ENCODE measurements at places on chromosomes 4 and X. TPM values are rescaled to one million over a fixed set of nuclear protein-coding genes. Genes with fewer than 3 reads are reported as not detected.
A peak's percentile ranks its signal among the peaks of the same experiment; 100 is the strongest.

GRCh38 chr4:83664741-83665140 lies 128.8 kb downstream of the GPAT3 start:
- no peaks in the 10 kb centered on the region for H3K4me1 ChIP-seq
- H3K27ac ChIP-seq: no peak overlapping the region
- H3K4me3 ChIP-seq: no peak overlapping the region
- no peaks in the 10 kb centered on the region for H3K36me3 ChIP-seq
- no peaks in the 10 kb centered on the region for H3K27me3 ChIP-seq

DNA sequence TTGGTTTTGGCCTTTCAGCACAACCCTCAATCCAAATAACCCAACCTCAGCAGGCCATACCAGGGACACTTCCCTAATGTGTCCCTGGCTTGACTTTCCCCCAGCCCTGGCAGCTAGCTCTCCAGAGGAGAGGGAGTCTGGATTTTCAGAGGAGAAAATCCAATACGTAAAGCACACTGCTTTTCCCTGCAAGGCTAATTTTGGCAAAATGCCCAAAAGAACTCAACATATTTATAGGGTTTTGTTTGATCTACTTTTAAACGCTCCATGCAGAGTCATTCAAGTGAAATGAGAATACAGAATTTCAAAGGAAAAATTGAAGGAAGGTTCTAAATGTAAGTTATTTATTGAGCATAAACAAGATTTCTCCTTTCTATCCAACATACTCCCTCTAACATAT lies 167.2 kb downstream of the SH3KBP1 start:
- H3K27ac ChIP-seq: no peak overlapping the region
- H3K4me1 ChIP-seq: no peaks in the 10 kb centered on the region
- no peak overlapping the region for H3K4me3 ChIP-seq
- no peaks in the 10 kb centered on the region for H3K27me3 ChIP-seq

DNA sequence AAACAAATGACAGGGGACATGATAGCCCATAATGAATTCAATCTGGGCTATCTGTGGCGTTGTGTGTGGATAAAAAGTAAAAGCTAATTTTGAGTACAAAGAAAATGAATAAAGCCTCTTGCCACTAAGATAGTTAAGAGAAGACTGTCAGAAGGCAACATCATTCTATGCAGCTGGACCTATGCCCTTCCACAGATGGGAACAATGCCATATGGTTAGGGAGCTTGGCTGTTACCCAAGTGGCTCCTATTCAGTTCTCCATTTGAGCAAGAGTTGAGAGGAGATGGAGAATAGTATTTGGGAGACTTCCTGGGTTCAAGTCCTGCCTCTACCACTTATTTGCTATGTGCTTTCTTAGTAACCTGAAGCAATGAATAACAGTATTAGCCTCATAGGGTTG lies 107.7 kb downstream of the ANXA3 start:
- no peak overlapping the region for H3K4me3 ChIP-seq
- H3K27me3 ChIP-seq: no peaks in the 10 kb centered on the region
- peaks cover 28% of the 10 kb centered on the region for H3K4me1 ChIP-seq
- peak overlapping the region; percentile 92 for H3K27ac ChIP-seq

DNA sequence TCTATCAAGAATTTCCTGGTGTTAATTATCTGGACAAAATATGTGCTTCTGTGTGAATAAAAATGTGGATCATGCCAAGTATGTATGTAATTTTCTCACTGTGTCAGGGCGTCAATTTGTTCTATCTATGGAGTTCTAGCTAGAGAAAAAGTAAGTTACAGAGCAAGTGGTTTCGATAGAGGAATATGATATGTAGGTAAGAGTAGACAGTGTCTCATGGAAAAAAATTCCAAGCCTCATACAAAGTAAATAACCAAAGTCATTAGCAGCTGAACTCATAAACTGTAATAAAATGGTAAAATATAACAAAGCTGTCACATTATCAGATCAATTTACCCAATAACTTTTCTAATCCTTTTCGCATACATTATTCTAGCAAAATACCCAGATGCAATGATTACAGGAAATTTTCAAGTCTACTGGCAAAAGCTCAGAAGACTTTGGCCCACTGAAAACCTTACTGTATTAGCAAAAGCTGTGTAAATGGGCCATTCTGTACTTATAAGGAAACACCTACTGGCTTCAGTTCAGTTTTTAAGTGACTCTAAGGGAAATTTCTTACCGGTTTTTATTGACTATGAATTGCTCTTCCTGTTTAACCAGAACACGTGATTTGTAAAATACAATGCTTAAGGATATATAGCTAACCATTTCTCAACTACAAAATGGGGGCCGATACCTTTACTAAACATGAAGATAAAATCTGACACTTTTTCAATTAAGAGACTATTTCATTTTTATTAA lies 121.0 kb upstream of the ARSJ start:
- no peak for DNase-seq
- no peaks in the 10 kb centered on the region for H3K27me3 ChIP-seq
- no peaks in the 10 kb centered on the region for H3K36me3 ChIP-seq
- H3K4me1 ChIP-seq: no peaks in the 10 kb centered on the region
- no peak overlapping the region for H3K4me3 ChIP-seq

DNA sequence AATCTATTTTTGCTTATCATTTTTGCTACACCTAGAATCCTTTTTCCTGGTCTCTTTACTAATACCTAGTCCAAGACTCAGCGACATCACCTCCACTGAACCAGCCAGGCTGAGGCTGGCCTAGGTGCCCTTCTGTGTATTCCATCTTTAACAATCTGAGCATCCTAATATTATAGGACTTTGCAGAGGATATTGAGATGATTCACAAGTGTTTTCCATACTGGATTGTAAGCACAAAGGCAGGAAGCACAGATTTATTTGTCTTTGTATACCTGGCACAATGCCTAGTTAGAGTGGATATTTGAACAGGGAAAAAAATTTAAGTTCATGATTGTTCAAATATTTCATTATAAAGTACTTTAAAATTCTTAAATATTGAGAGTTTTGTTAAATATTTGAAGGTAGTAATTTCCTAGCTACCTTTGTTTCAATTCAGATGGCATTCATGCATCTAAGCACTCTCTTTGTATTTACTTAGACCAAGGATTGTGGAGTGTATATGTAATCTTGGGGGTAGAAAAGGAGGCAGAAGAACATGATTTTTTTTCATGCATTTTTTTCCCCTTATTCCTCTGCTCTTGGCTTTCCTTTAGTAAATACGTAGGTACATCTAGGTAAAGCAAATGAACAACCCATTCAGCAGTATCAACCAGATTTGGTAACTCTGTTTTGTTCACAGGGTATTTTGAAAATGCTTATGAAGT lies 18.4 kb downstream of the SMARCA5 start:
- H3K27ac ChIP-seq: peak overlapping the region; percentile 31
- H3K27me3 ChIP-seq: no peaks in the 10 kb centered on the region
- peaks cover 8% of the 10 kb centered on the region for H3K4me1 ChIP-seq
- no peak for DNase-seq

DNA sequence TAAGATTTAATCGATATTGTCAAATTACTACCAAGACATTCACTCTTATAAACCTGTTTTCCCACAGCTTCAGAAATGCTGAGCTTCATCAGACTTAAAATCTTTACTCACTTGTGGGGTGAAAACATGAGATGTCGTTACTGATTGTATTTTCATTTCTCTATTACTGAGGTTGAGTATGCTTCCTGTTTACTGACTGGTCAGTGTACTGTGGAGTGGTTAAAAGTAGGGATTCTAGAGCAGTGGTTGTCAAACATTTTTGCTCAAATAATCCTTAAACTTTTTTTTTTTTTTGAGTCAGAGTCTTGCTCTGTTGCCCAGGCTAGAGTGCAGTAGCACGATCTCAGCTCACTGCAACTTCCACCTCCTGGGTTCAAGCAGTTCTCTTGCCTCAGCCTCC lies 50.3 kb downstream of the NSUN7 start:
- no peak overlapping the region for H3K27ac ChIP-seq
- H3K4me1 ChIP-seq: no peaks in the 10 kb centered on the region
- DNase-seq: no peak
- no peaks in the 10 kb centered on the region for H3K36me3 ChIP-seq
- H3K4me3 ChIP-seq: no peak overlapping the region

DNA sequence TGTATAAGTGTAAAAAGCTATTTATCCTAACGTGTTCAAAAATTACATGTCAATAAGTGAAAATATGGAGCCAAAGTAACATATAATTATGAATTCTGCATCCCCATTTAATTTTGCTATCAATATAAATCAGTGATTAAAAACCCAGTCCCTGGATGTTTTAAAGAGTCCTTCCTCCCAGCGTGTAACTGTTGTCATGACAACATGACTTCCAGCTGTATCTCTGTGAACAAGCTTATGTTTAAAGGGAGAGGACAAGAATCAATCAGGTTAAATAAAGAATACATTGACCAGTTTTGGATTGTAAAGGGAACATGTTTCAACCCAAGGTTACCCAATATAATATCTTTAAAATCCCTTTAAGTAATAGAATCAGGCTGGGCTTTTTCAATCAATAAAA lies 219.7 kb downstream of the NSUN7 start:
- H3K4me3 ChIP-seq: no peak overlapping the region
- DNase-seq: no peak
- H3K4me1 ChIP-seq: no peaks in the 10 kb centered on the region

GRCh38 chr4:14644580-14645282 lies 357.6 kb upstream of the CPEB2 start:
- no peaks in the 10 kb centered on the region for H3K4me1 ChIP-seq
- no peak for DNase-seq
- no peaks in the 10 kb centered on the region for H3K27me3 ChIP-seq
- no peaks in the 10 kb centered on the region for H3K36me3 ChIP-seq
- no peak overlapping the region for H3K4me3 ChIP-seq

GRCh38 chr4:20926529-20926928 lies 226.3 kb downstream of the PACRGL start:
- no peaks in the 10 kb centered on the region for H3K36me3 ChIP-seq
- H3K27me3 ChIP-seq: no peaks in the 10 kb centered on the region
- H3K27ac ChIP-seq: no peak overlapping the region

DNA sequence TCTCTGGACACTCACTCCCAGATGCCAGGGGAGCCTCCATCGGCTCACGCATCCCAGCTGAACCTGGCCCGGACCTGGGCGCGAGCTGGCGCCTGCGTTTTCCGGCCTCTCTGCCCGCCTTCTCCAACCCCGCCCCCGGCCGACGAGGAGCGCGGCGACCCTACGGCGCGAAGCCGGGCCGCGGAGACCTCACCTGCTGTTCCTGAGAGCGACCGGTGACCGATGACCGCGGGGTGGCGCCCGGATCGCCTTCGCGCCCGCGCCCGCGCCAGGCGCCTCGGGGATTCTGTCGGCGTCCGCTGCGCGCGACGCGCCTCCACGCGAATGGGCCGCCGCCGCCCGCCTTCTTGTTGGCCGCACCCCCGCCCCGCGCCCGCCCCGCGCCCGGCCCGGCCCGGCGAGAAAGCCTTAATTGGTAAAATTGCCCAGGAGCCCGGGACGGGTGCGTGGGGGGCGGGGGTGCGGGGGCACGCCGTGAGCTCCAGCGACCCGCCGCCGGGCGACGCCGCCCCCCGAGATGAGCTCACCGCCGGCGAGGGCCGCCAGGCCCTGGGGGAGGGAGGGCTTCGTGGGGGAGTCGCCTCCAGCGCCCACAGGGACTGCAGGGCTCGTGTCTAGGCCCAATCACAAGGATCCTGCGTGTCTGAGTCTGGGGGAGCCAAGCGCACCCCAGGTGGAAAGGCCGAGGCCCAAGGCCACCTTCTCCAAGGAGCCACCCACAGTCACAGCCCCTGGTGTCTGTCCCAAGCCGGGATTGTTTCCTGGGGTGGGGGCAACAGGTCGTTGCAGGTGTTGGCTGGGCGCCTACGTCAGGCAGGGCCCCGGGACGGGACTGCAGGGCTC lies at the start of gene FLNA:
Gene FLNA (minus strand): TSS at position 322 of the 843 bp plus-strand sequence. CDS start 3,389 bp downstream, outside the sequence.
- H3K27me3 ChIP-seq: no peaks in the 10 kb centered on the region
- peak within 1 kb of the TSS; percentile 18 for H3K27ac ChIP-seq
- peak; percentile 87 for DNase-seq
- H3K36me3 ChIP-seq: no peaks in the 10 kb centered on the region
- peak within 1 kb of the TSS; percentile 72 for H3K4me3 ChIP-seq
- H3K4me1 ChIP-seq: peaks cover 40% of the 10 kb centered on the region

DNA sequence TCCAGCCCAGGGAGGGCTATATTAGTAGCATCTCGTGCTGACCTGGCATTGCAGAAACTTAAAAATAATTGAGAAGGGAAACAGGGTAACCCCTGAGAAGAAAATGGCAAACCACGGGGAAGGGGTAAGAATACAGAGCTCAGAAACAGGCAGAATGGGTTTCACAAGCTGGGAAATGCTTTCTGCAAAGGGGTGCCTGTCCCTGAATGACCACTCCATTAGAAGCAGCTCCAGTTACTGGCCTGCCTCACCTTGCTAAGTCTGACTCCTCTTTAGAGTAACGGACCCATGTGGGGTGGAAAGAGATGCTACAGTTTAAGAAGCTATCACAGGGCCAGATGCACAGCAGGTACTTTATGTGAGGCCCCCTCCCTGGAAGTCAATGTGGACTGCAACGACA lies 2.5 kb downstream of the WDR1 start:
- peak overlapping the region; percentile 97 for H3K4me3 ChIP-seq
- no peaks in the 10 kb centered on the region for H3K36me3 ChIP-seq
- peaks cover 78% of the 10 kb centered on the region for H3K4me1 ChIP-seq
- H3K27ac ChIP-seq: no peak overlapping the region

DNA sequence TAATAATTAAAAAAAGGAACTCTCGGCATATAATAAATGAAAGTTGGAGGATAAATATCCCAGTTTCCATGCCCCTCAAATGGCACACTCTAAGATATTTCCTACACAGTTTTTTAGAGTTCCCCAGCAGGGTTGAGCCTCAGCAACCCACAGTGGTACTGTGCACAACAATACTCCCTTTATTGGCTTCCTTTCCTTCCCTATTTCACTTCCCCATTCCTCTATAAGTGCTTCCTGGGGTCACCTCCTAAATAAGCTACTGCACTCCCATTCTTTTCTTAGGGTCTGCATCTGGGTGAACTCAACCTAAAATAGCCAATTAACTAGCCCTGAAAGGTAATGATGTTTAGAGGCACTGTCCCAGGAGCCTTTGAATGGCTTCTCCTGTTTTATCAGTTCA lies 76.4 kb upstream of the NHS start:
- no peaks in the 10 kb centered on the region for H3K4me1 ChIP-seq
- no peaks in the 10 kb centered on the region for H3K36me3 ChIP-seq
- no peak overlapping the region for H3K27ac ChIP-seq
- H3K4me3 ChIP-seq: no peak overlapping the region

The AKAP14 gene
- total RNA-seq: 2.7 TPM

The XG gene
- 1.6 TPM for total RNA-seq

The CLIC2 gene
- 66.4 TPM for total RNA-seq

The GLOD5 gene
- 0.84 TPM for total RNA-seq

The SSX2B gene
- not detected for total RNA-seq

The RAB40A gene
- total RNA-seq: 0.21 TPM

The P2RY8 gene
- total RNA-seq: 6.9 TPM

The SOWAHD gene
- total RNA-seq: 4.2 TPM
